Ovary (tissue), 10 donors: ENCODE measurements at places on chromosomes 16 and 17.

DNA sequence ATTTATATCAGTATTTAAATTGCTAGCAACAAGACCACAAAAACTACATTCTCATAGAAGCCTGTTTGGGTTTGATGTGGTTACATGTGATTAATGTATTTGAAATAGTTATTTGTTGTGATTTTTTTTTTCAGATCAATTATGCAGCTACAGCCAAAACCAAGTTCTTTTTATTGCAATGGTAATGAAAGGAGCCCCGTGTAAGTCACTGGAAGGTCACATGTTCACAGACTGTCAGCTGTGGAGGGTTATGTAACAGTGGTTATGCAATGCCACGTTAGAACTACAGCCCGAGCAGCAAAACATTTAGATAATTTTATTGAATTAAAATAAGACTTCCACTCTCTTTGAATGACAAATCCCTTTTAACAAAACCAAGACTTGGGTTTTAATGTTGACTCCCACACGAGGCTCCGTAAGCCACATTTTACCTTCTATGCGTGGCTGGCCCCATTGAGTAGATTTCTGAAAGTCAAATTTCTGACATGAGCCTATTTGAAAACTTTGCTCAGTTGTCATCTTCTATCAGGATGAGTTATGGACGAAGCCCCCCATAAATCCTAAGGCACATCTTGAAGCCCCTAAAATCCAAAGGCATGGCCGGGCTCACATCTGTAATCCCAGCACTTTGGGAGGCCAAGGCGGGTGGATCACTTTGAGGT is 41.8 kb upstream of the SEC14L1 start:
- no peaks in the 10 kb centered on the region for H3K36me3 ChIP-seq
- H3K27ac ChIP-seq: no peak overlapping the region
- H3K4me1 ChIP-seq: peaks cover 12% of the 10 kb centered on the region
- no peak overlapping the region for H3K4me3 ChIP-seq
- DNase-seq: peak; percentile 77

GRCh38 chr16:30149250-30149930 is 26.4 kb upstream of the MAPK3 start:
- H3K36me3 ChIP-seq: no peaks in the 10 kb centered on the region
- DNase-seq: no peak
- no peak overlapping the region for H3K4me3 ChIP-seq

DNA sequence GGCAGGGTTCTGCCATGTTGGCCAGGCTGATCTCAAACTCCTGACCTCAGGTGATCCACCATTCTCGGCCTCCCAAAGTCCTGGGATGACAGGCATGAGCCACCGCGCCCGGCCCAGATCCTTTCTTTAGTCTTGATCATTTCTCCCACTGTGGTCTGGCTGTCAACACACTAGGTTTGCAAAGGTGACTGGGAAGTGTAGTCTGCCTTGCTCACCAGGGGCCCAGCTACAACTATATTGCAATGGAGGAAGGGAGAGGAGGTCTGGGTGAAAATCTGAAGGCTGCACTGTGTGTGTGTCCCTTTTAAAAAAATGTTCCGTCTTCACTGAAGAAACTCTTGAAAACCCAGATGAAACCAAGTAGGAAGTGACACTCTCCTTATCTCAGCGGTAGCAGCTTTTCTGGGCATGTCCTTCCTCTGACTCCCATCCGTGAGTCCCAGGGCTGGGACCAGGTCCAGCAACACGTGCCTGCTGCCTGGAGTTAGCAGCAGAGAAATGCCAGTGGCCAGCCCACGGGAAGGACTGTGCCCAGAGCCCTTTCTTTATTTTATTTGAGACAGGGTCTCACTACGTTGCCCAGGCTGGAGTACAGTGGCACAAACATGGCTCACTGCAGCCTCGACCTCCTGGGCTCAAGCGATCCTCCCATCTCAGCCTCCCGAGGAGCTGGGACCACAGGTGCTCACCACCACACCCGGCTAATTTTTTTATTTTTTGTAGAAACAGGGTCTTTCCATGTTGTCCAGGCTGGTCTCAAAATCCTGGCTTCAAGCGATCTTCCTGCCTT is 17.8 kb upstream of the KIF19 start:
- no peaks in the 10 kb centered on the region for H3K36me3 ChIP-seq
- no peaks in the 10 kb centered on the region for H3K4me1 ChIP-seq
- DNase-seq: no peak
- H3K27me3 ChIP-seq: no peaks in the 10 kb centered on the region

DNA sequence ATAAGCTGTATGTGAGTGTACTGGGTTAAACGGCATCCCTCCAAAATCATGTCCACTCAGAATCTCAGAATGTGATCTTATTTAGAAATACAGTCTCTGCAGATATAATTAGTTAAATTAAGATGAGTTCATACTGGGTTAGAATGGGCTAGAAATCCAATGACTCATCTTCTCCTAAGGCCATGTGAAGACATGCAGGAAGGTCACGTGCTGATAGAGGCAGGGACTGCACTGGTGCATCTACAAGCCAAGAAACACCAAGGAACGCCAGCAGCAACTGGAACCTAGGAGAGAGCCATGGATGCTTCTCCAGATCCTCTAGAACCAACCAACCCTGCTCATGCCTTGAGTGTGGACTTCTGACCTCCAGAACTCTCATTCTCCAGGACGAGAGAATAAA is 241.0 kb downstream of the XYLT1 start:
- no peaks in the 10 kb centered on the region for H3K36me3 ChIP-seq
- peaks cover 4% of the 10 kb centered on the region for H3K4me1 ChIP-seq
- no peak overlapping the region for H3K4me3 ChIP-seq
- no peak overlapping the region for H3K27ac ChIP-seq
- no peaks in the 10 kb centered on the region for H3K27me3 ChIP-seq
